Hepatocyte (in vitro differentiated cells): ENCODE measurements at places on chromosomes 5 and 9. TPM values are rescaled to one million over a fixed set of nuclear protein-coding genes. Genes with fewer than 3 reads are reported as not detected.

GRCh38 chr5:93100428-93100827, 480.6 kb downstream of the NR2F1-AS1 start:
- H3K4me1 ChIP-seq: no peaks in the 10 kb centered on the region
- H3K27ac ChIP-seq: no peak overlapping the region
- H3K36me3 ChIP-seq: no peaks in the 10 kb centered on the region
- no peak for DNase-seq
- H3K4me3 ChIP-seq: no peak overlapping the region

- H3K27ac ChIP-seq: no peak overlapping the region
- no peaks in the 10 kb centered on the region for H3K27me3 ChIP-seq
- H3K36me3 ChIP-seq: no peaks in the 10 kb centered on the region
- H3K4me3 ChIP-seq: no peak overlapping the region
These were observed 80.3 kb downstream of the OSMR start for GRCh38 chr5:38926121-38926520.

DNA sequence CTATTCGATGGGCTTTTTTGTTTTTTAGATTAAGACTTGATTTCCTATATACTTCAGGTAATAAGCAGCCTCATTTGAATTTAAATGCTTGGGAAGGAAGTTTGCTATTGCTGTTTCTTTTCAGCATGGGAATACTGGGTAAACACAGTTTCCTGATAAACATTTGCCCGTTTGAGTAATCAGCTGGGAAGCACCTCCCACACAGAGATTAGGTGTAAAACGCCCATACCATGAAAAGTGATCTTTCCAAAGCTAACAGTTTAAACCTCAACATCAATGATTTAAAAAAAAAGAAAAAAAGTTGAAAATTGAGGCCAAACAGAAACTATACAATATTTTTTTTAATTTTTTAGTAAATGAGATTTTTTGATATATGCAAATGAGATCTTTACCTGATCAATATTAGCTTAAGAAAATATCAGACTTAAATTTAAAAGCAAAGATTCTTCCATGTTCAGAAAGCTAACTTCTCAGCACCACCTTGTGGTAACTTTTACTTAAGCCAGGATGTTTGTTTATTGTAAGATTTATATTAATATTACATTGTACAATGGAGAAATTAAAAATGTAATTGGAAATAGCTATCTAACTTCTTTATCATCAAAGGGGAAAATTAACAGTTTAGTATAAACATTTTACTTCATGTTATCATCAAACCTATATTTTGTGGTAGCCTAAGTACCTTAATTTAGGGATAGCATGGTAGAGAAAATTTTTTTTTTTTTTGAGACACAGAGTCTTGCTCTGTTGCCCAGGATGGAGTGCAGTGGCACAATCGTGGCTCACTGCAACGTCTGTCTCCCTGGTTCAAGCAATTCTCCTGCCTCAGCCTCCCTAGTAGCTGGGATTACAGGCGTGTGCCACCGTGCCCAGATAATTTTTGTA, 39.8 kb downstream of the F2RL2 start:
- no peak for DNase-seq
- H3K4me3 ChIP-seq: no peak overlapping the region
- H3K4me1 ChIP-seq: peaks cover 23% of the 10 kb centered on the region
- no peaks in the 10 kb centered on the region for H3K36me3 ChIP-seq
- peak overlapping the region; percentile 16 for H3K27ac ChIP-seq

LRRC19 gene
- total RNA-seq: 44.6 and 44.8 TPM in 2 replicates

- H3K4me3 ChIP-seq: no peak overlapping the region
- DNase-seq: no peak
- no peak overlapping the region for H3K27ac ChIP-seq
These were observed 18.2 kb downstream of the GNPDA1 start for GRCh38 chr5:141994511-141995136.

SPATA31A7 gene
- total RNA-seq: not detected in 2 replicates

DNA sequence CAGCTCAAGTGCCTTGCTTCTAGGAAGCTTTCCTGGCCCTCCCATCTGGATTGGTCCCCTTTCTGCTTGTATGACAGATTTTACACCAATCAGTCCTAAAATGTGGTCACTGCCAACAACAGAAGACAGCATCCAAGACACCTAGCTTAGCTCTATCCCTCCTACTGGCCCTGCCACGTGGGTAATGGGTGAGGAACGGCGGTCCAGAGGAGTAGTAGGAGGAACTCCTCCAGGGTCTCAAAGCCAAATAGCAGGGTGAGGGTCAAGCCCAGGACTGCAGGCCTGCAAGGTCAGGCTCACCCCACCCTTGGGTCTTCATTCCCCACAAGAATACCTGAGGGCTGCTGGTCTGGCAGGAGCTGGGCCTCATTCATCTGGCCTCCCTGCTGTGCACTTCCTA, 56.7 kb upstream of the SLC25A51 start:
- H3K4me3 ChIP-seq: no peak overlapping the region
- DNase-seq: no peak
- no peak overlapping the region for H3K27ac ChIP-seq
- no peaks in the 10 kb centered on the region for H3K27me3 ChIP-seq
- H3K4me1 ChIP-seq: peaks cover 26% of the 10 kb centered on the region
- H3K36me3 ChIP-seq: no peaks in the 10 kb centered on the region

GRCh38 chr9:106738109-106738508, 124.9 kb upstream of the ZNF462 start:
- H3K27me3 ChIP-seq: no peaks in the 10 kb centered on the region
- H3K36me3 ChIP-seq: no peaks in the 10 kb centered on the region
- no peak for DNase-seq
- H3K4me3 ChIP-seq: no peak overlapping the region
- H3K4me1 ChIP-seq: no peaks in the 10 kb centered on the region
- no peak overlapping the region for H3K27ac ChIP-seq

DNA sequence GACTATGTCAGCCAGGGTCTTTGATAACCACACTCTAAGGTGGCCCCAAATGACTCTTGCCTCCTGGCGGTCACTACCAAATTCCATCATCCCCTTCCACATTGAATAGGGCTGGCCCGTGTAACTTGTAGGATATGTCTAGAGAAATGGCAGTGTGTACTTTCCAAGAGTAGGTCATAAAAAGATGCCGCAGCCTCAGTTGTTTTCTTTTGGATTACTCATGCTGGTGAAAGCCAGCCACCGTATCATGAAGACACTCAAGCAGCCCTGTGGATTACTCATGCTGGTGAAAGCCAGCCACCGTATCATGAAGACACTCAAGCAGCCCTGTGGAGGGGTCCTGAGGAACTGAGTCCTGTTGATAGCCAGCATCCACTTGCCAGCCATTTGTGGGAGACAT, 172.0 kb upstream of the TBC1D2 start:
- no peaks in the 10 kb centered on the region for H3K4me1 ChIP-seq
- no peaks in the 10 kb centered on the region for H3K27me3 ChIP-seq
- H3K27ac ChIP-seq: no peak overlapping the region
- H3K4me3 ChIP-seq: no peak overlapping the region

DNA sequence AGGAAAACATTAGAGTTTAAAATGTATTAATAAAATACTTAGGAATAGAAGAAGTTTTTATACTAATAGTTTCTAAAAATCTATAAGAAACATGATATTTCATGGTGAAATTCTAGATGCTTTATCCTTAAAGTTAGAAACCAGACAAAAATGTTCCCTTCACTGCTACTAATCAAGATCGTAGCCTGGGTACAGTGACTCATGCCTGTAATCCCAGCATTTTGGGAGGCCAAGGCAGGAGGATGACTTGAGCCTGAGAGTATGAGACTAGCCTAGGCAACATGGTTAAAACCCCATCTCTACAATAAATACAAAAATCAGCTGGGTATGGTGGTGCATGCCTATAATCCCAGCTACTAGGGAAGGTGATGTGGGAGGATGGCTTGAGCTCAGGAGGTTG, 30.4 kb upstream of the KLF9 start:
- no peaks in the 10 kb centered on the region for H3K4me1 ChIP-seq
- no peaks in the 10 kb centered on the region for H3K27me3 ChIP-seq
- H3K36me3 ChIP-seq: no peaks in the 10 kb centered on the region
- H3K27ac ChIP-seq: no peak overlapping the region
- no peak for DNase-seq

- no peak for DNase-seq
- peaks cover 6% of the 10 kb centered on the region for H3K4me1 ChIP-seq
- no peak overlapping the region for H3K4me3 ChIP-seq
- no peaks in the 10 kb centered on the region for H3K27me3 ChIP-seq
- no peak overlapping the region for H3K27ac ChIP-seq
- no peaks in the 10 kb centered on the region for H3K36me3 ChIP-seq
These were observed 158.5 kb downstream of the FSTL4 start for GRCh38 chr5:133453831-133454230.

GRCh38 chr9:38359297-38359653, 33.2 kb upstream of the ALDH1B1 start:
- no peaks in the 10 kb centered on the region for H3K36me3 ChIP-seq
- peaks cover 5% of the 10 kb centered on the region for H3K4me1 ChIP-seq

DNA sequence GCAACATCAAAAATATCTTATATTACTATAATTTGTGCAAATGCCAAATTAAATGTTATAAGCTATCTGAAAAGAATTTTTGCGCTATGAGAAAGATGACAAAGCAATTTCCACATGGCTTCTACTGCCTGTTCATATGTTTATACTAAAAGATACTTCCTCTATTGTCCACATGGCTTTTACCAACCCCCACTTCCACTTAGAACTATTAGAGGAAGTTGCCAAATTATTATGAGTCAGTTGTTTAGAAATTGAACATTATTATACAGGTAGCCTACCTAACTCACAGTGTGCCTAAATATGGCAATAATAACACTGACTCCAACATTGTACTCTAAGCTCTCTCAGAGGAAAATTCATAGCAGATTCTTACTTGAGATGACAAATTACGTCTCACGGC, 37.6 kb upstream of the SLC27A6 start:
- no peak overlapping the region for H3K27ac ChIP-seq
- H3K4me3 ChIP-seq: no peak overlapping the region
- no peak for DNase-seq

DNA sequence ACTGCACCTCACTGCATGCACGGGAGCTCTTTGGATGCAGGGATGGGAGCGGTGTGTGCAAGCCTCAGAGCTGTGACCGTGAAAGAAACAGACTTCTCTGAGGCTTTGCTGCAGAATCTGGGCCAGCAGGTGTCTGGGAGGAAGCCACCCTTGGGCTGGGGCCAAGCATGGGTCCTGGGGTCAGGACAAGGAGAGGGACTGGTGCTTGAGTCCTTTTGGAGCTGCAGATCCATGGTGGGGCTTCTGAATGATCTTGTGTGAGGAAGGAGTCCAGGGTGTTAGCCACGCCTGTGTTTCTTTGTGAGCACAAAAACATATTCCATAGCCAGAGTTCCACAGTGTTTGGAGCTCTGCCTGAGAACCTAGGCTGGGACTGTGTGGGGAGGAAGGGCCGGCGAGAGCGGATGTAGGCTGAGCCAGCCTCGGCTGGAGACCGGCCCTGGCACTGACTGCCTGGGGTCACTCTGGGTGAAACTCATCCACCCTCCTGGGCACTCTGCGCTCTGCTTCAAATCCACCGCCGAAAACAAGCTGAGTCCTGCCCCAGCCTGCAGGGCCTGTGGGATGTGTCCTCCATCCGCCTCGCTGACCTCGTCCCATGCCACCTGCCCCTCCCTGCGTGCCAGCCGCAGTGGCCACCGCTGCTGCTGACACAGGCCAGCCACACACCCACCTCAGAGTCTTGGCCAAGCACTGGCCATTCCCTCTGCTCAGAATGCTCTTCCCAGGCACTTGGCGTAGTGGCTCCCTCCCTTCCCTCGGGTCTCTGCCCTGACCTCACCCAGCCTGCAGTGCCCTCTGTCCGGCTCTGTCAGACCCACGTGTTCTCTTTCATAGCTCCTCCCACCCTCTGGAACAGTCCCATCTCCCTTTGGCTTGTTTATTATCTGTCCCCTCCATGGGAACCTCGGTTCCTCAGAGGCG, 26.7 kb downstream of the ERGIC1 start:
- no peak overlapping the region for H3K4me3 ChIP-seq
- DNase-seq: no peak
- H3K36me3 ChIP-seq: no peaks in the 10 kb centered on the region
- H3K4me1 ChIP-seq: peaks cover 29% of the 10 kb centered on the region
- H3K27ac ChIP-seq: peak overlapping the region; percentile 98

- no peaks in the 10 kb centered on the region for H3K27me3 ChIP-seq
- no peak overlapping the region for H3K4me3 ChIP-seq
- DNase-seq: no peak
- H3K27ac ChIP-seq: no peak overlapping the region
- H3K4me1 ChIP-seq: no peaks in the 10 kb centered on the region
- H3K36me3 ChIP-seq: no peaks in the 10 kb centered on the region
These were observed 244.8 kb downstream of the GLIS3 start for GRCh38 chr9:4055032-4055431.

DNA sequence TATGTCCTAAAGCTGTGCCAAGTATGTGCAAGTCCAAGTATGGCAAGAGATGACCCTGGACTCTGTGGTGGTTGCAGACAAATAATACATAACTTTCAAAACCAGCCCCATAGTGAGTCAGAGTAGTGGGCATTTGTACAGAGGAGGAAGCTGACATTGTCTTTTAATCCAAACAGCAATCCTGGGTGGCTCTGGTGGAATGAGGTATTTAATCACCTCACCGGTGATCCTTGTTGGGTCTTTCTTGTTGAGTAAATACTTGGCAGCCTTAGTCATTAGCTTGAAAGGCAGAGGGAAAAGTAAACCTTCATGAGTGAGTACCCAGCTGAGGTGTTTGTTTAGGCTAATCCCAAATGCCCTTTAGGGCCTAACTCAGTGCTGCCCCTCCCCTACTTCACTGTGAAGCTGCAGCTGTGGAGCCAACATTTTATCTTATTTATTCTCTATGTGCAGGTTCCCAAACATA, 148.7 kb upstream of the SLC12A2 start:
- no peaks in the 10 kb centered on the region for H3K27me3 ChIP-seq
- no peaks in the 10 kb centered on the region for H3K4me1 ChIP-seq
- DNase-seq: peak; percentile 70
- no peak overlapping the region for H3K4me3 ChIP-seq
- no peaks in the 10 kb centered on the region for H3K36me3 ChIP-seq

DNA sequence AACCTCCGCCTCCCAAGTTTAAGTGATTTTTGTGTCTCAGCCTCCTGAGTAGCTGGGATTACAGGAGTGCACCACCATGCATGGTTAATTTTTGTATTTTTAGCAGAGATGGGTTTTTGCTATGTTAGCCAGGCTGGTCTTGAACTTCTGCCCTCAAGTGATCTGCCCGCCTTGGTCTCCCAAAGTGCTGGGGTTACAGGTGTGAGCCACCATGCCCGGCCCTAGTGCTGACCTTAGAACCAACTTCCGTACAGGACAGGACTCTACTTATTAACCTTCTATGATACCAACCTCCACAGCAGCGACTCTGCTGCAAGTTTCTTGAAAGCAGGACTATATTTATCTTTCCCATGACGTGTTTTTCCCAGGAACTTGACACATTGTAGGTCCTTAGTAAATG, 176.9 kb downstream of the RGS3 start:
- no peak overlapping the region for H3K27ac ChIP-seq
- no peak for DNase-seq
- peaks cover 9% of the 10 kb centered on the region for H3K4me1 ChIP-seq

- H3K27me3 ChIP-seq: no peaks in the 10 kb centered on the region
- no peak overlapping the region for H3K4me3 ChIP-seq
- DNase-seq: no peak
- H3K4me1 ChIP-seq: peaks cover 21% of the 10 kb centered on the region
- no peak overlapping the region for H3K27ac ChIP-seq
- no peaks in the 10 kb centered on the region for H3K36me3 ChIP-seq
These were observed 29.4 kb downstream of the SH3RF2 start for GRCh38 chr5:145965804-145966203.

ADAMTS12 gene
- 8.7 and 8.9 TPM in 2 replicates for total RNA-seq
